ENCODE measurements at places on chromosomes 5 and 9. TPM values are rescaled to one million over a fixed set of nuclear protein-coding genes. Genes with fewer than 3 reads are reported as not detected.

Gene PITX1
- total RNA-seq, result not detected

Gene NXNL2
- total RNA-seq, result 1.6 TPM

Gene GAPT
- not detected for total RNA-seq

Gene CARD9
- 2.7 TPM for total RNA-seq

Gene SH2D3C
- 5.8 TPM for total RNA-seq

Gene TRIM14
- total RNA-seq, result 37.6 TPM

Gene KCNIP1
- 0.45 TPM for total RNA-seq

Gene NKD2
- 0.48 TPM for total RNA-seq

Gene TTC23L
- total RNA-seq, result 1.2 TPM

Gene KLF9
- 4.7 TPM for total RNA-seq

Gene ASS1
- total RNA-seq, result 182 TPM

Gene FOXD4L3
- not detected for total RNA-seq

DNA sequence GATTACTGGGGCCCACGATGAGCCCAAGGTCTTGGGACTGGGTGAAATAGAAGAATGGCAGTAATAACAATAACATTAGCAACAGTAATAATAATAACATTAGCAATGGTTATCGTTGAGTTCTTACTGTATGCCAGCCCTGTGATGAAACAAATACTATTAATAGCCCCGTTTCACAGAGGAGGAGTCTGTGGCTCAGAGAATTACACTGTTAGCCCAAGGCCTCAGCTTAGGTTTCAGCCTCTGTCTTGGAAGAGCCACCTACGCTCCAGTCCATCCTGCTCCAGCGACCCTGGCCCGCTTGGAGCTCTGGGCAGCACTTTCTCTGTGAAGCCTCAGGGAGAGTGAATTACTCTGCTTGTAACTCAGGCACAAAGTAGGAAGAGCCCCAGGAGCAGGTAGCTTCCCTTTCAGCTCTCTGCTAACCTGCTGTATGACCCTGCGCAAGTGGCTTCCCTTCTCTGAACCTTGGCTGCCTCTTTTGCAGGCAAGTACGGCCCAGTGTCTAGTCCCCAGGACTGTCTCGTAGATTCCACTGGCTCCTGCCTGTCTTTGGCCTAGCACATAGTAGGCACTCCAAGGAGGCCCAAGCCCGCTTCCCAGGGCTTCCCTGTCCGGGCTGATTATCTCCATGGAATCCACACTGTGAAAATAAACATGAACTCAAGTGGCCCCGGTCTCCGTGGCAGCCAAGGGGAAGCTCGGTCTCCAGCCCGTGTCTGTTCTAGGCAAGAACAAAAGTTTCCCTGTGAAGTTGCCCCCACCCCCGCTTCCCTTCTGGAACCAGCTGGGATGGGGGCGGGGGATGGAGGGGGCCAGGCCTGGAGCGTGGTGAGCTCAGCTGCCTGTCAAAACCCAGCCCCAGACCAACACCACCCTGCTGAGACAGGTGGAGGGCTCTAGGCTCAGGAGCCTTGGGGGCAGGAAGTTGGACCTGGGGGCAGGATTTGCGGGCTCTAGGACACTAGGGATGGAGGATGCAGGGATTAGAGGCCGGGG, 26.2 kb upstream of the LMX1B start:
- H3K4me3 ChIP-seq, result no peak overlapping the region
- no peak overlapping the region for H3K27ac ChIP-seq
- no peaks in the 10 kb centered on the region for H3K36me3 ChIP-seq
- H3K27me3 ChIP-seq, result peaks cover 25% of the 10 kb centered on the region
- peak; percentile 22 for DNase-seq

GRCh38 chr5:16467363-16468219, 2.0 kb upstream of the ZNF622 start:
- H3K27ac ChIP-seq, result peak overlapping the region; percentile 59
- H3K4me3 ChIP-seq, result peak overlapping the region; percentile 16
- DNase-seq, result peak; percentile 79

DNA sequence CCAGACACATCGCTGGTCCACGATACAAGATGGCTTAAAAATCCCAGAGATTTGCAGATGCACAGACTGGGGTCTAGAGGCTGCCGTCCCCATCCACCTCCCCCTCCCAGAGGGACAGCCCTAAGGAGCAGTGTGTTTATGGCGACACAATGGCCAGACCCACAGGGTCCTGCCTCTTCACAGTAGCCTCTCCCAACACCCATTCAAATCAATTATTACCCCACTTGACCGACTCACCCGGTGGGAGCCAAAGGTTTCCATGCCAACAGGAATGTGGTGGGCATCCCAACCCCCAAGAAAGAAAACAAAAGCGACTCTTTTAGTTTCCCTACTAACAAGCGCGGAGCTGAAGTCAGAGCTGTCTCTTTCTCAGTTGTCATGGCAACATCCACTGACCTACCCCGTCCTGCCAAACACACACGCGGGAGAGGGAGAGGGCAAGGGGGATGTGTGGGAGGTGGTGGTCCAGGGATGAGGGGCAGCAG, 209.0 kb downstream of the TTLL11 start:
- peaks cover 61% of the 10 kb centered on the region for H3K4me1 ChIP-seq
- peaks cover 3% of the 10 kb centered on the region for H3K27me3 ChIP-seq
- H3K27ac ChIP-seq, result no peak overlapping the region
- DNase-seq, result no peak

GRCh38 chr5:123035360-123035917, 1.1 kb downstream of the PPIC start:
- H3K36me3 ChIP-seq, result no peaks in the 10 kb centered on the region
- H3K4me3 ChIP-seq, result peak overlapping the region; percentile 87
- no peaks in the 10 kb centered on the region for H3K4me1 ChIP-seq
- no peak overlapping the region for H3K27ac ChIP-seq
- peak; percentile 14 for DNase-seq

GRCh38 chr9:105828171-105828570, 133.8 kb downstream of the TMEM38B start:
- no peak overlapping the region for H3K27ac ChIP-seq
- no peak for DNase-seq
- H3K4me1 ChIP-seq, result no peaks in the 10 kb centered on the region
- H3K36me3 ChIP-seq, result no peaks in the 10 kb centered on the region

DNA sequence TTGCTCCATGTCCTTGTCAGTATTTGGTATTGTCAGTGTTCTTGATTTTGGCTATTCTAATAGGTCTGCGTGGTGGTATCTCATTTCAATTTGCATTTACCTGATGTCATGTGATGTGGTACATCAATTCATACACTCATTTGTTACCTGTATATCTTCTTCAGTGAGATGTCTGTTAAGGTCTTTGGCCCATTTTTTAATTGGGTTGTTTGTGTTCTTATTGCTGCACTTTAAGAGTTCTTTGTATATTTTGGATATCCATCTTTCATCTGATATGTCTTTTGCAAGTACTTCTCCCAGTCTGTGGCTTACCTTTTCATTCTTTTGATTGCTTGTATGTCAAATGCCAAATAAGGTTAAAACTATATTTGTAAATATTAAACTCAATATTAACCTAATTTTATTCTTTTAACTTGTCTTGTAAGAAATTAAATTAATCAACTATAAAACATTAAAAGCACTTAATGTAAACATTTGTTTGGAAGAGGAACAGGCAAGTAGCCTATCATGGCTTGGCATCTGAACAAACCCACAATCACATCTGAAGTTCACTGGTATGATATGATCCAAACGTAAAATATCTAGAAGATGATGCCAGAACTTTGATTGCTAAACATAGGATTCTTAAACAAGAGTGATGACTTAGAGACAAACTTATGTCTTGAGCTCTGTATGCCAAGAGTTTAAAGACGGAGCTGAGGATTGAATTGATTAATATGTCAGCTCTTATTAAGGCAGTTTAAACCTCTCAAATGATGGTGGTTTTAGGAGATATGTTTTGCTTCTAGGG, 587.3 kb downstream of the ANXA1 start:
- no peak for DNase-seq
- no peak overlapping the region for H3K4me3 ChIP-seq
- no peaks in the 10 kb centered on the region for H3K4me1 ChIP-seq
- no peaks in the 10 kb centered on the region for H3K36me3 ChIP-seq

- H3K27me3 ChIP-seq, result no peaks in the 10 kb centered on the region
- no peak overlapping the region for H3K4me3 ChIP-seq
- no peaks in the 10 kb centered on the region for H3K36me3 ChIP-seq
- DNase-seq, result no peak
- no peaks in the 10 kb centered on the region for H3K4me1 ChIP-seq
- no peak overlapping the region for H3K27ac ChIP-seq
Measured at GRCh38 chr5:1058083-1058945, 49.7 kb downstream of the NKD2 start.

- peak overlapping the region; percentile 22 for H3K27ac ChIP-seq
- H3K4me1 ChIP-seq, result peaks cover 18% of the 10 kb centered on the region
- no peaks in the 10 kb centered on the region for H3K36me3 ChIP-seq
- DNase-seq, result peak; percentile 72
Measured at GRCh38 chr9:129596541-129597331, 24.2 kb downstream of the C9orf50 start.

DNA sequence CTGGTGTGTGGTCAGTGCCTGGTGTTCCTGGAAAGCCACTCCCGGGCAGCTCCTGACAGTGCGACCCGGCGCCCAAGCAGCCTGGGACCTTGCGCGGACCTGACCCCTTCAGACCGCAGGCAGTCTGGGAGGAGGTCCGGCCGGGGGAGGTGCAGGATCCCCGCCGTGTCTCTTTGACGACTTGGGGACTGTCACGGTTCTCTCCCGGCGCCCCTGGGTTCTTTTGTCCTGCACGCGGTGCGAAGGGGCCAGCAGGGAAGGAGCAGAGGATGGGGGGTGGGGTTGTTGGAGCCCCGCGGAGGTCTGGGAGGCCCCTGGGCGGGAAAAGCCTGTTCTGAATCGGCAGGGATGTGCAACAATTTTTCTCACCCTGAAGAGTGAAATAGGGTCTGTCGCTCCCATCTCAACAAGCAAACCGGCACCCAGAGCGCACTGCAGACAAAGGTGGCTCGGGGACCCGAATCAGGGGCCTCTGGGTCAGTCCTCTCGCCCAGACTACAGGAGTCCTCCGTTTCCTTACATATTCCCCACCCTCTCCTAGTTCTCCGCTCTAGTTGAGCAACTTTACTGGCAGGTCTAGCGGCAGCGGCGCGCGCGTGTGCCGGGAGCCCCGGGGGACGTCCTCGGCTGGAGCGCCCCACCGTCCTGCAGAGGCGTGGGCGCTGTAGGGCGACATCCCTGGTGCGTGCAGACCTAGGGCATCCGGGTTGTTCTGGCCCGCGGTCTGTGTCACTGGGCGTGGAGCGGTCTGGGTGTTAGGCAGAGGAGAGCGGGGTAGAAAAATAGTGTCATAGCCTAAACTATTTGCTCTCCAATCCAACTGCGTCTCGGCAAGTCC, 1.2 kb downstream of the VCAN start:
- peak overlapping the region; percentile 95 for H3K27ac ChIP-seq
- no peak for DNase-seq
- peak overlapping the region; percentile 94 for H3K4me3 ChIP-seq
- peaks cover 21% of the 10 kb centered on the region for H3K4me1 ChIP-seq

- H3K4me1 ChIP-seq, result peaks cover 30% of the 10 kb centered on the region
- peak overlapping the region; percentile 47 for H3K27ac ChIP-seq
- DNase-seq, result peak; percentile 10
- H3K27me3 ChIP-seq, result no peaks in the 10 kb centered on the region
- H3K4me3 ChIP-seq, result peak overlapping the region; percentile 75
Measured at GRCh38 chr5:180352116-180353047, 754 bp downstream of the GFPT2 start.

DNA sequence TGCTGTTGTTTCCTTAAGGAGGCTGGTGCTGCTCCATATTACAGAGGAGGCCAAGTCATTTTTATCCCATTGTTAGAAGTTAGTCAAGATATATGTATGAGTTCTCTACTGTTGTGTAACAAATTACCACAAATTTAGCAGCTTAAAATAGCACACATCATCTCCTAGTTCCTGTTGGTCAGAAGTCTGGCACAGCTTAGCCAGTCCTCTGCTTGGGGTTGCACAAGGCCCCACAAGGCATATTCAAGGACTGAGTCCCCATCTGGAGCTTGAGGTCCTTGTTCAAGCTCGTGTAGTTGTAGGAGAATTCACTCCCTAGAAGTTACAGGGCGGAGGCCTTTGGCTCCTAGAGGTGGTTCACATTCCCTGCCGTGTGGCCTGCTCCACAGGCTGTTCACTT, 14.7 kb downstream of the MTAP start:
- peak; percentile 73 for DNase-seq
- no peak overlapping the region for H3K4me3 ChIP-seq
- peaks cover 18% of the 10 kb centered on the region for H3K4me1 ChIP-seq
- H3K36me3 ChIP-seq, result peaks cover 34% of the 10 kb centered on the region
- H3K27ac ChIP-seq, result no peak overlapping the region
- H3K27me3 ChIP-seq, result no peaks in the 10 kb centered on the region

DNA sequence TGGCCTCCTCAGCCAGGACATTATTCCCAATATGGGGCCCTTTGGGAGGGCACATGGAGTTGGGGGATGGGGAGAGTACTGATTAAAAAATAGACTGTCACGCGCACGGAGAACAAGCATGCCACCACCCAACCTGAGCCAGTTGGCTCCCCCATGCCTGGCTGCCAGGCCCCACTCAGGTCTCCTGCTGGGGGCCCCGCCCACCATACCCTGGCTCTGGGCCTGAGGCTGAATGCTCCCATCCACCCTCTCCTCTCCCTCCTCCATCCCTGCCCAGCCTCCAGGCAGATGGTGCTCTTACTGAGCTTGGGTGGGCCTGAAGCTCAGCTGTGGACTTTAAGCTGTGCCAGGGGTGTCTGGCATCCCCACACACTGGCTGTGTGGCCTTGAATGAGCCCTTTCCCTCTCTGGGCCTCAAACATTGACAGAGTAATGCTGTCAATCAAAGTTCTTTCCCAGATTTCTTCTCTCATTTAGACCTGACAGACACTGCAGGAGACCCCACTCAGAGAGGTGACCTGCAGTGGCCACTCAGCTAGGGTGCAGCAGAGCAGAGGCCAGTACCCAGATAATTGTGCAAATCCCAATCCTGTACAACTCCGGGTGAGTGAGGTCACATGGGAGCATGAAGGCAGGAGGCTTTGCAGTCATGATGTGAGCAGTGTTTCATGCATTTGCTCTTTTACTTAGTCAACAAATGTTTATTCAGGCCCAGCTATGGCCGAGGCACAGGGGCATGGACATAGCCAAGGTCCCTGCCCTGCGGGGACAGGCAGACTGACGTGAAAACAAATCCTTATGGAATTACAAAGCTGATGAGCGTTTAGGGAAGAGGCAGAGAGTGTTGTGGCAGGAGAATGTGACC, 9.8 kb upstream of the SYNPO start:
- H3K4me1 ChIP-seq, result peaks cover 35% of the 10 kb centered on the region
- no peak overlapping the region for H3K4me3 ChIP-seq
- no peaks in the 10 kb centered on the region for H3K27me3 ChIP-seq
- no peak overlapping the region for H3K27ac ChIP-seq

DNA sequence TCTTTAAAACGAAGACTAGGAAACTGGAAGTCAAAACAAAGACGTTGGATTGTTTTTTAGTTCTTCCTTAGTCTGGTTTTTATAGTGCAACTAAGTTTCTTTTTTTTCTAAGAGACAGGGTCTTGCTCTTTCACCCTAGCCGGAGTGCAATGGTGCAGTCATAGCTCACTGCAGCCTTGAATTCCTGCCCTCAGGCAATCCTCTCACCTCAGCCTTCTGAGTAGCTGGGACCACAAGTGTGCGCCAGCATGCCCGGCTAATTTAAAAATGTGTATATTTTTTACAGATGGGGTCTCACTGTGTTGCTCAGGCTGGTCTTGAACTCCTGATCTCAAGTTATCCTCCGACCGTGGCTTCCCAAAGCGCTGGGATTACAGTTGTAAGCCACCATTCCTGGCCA, 27.6 kb downstream of the ZFYVE16 start:
- H3K27ac ChIP-seq, result no peak overlapping the region
- H3K36me3 ChIP-seq, result peaks cover 16% of the 10 kb centered on the region
- no peak for DNase-seq
- no peaks in the 10 kb centered on the region for H3K27me3 ChIP-seq
